Right forelimb (tissue), 1 donor: ENCODE measurements at places on chromosomes 4 and X.
A peak's percentile ranks its signal among the peaks of the same experiment; 100 is the strongest.

- no peak for DNase-seq
These were observed 1.4 kb downstream of the TMA16 start for GRCh38 chr4:163495900-163496299.

GRCh38 chr4:54187148-54187547 lies 41.9 kb upstream of the PDGFRA start:
- no peak for DNase-seq

DNA sequence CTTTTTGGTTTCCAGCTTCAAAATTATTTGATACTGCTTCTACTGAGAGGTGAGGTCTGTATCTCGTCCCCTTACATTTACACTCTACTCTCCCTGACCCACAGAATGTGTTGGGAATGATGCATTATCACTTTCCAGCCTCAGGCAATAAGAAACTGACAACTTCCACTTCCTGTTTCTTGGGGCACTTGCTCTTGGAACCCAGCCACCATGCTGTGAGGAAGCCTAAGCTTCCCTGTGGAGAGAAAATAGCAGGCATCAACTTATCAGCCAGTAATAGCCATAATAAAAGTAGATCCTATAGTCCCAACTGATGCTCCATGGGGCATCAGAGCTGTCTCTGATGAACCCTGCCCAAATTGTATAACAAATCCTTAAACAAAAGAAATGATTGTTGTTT lies 32.6 kb downstream of the RELL1 start:
- DNase-seq = no peak

GRCh38 chr4:108172753-108173598 lies 4.2 kb upstream of the LEF1 start:
- peak; percentile 85 for DNase-seq

GRCh38 chr4:7055111-7055989 lies 12.2 kb downstream of the TADA2B start:
- DNase-seq = no peak

DNA sequence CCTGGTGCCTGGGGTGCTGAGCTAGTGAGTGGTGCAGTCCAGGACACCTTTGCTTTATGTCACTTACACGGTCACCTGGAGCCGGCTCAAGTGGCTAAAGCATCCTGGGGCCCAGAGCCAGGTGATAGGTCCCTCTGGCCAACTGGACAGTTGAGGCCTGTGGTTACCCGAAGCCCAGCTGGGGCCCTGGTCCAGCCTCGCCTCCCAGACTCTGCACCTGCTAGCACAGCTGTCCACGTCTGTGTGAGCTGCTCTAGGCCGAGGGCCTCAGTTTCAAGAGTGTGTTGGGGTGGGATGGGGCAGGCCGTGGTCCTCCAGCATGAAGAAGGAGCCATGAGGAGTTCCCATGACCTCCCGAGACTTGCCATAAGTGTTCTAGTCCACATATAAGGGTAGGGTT lies 7.7 kb upstream of the ADD1 start:
- peak; percentile 43 for DNase-seq

DNA sequence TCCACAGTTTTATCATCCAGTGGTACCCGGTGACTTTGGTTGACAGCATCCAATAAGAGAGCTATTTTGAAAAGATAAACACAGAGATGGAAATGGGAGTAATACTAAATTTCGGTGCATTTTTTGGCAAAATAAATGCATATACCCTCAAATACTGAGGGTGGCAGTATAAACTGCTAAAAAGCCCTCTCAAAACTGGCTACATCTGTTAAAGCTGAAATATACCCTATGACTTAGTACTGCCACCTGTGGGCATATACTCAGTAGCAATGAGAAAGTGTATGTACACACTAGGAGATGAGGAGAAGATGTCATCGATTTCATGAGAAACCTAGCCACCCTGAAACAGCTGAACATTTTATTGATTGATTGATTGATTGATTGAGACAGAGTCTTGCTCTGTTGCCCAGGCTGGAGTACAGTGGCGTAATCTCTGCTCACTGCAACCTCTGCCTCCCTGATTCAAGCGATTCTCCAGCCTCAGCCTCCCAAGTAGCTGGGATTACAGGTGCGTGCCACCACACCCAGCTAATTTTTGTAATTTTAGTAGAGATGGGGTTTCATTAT lies 12.2 kb upstream of the TMEM128 start:
- DNase-seq = no peak

DNA sequence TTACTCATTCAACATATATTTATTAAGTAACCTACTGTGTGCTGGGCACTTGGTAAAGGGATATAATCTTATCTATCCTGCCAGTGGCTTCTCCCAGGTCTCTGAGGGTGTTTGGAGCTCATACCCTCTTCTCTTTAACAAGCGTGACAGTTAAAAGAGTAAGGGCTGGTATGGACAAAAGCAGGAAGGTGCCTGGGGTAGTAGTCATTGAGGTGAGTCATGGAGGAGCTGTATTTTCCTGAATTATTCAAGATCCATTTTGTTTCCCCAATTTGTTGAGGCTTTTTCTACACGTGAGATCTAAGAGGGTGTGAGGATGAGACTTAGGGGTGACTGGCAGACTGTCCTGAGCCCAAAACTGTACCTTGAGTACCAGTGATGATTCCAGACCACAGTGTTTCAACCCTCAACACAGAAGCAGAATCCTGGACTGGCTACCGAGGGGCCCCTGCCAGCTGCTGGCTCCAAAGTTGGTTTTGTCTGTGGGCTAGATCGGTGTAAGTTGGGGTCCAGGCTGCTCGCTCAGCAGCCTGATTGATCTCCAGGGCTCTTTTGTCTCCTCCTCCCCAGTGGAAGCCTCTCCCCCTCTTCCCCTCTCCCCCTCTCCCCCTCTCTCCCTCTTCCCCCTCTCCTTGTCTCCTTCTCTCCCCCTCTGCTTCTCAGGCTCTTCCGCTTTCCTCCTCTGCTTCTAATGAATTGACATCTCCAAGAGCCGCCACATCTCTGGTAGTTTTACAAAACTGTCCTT lies at the start of gene DRP2:
Gene DRP2 (plus strand): TSS at position 671 of the 748 bp plus-strand sequence. CDS start 11,862 bp downstream, outside the sequence.
- no peak for DNase-seq

DNA sequence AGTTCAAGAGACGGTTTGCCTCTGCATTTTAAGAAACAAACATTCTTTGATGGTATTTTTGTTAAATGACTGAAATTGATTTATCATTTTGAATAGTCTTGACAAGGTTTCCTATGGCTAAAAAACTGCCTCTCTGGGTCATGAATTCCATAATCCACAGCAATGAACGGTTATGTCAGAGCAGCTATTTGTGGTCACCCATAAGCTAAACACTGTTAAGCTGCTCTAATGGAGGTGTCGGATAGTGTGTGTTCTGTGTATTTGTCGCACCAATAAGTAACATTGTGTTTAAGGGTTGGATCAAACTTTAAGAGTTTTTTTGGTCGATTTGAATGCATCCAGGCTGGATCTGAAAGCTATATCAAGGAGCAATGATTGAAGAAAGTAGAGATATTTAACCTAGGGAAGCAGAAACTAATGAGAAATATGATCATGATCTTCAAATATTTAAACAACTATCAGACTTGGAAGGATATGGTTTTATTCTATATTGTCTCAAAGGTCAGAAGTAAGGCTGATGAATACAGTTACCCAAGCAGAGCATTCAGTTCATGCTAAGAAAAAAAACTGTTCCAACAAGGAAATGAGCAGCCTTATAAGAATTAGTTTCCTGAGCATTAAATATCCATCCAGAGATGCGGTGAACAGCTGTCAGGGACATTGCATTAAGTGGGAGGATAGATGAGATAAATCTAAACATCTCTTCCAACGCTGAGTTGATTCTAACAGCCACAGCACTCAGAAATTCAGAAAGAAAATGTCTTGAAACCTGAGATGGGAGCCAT lies 232.3 kb upstream of the RPS6KA3 start:
- DNase-seq = no peak
